Cerebellar nuclear complex (tissue), 1 donor: ENCODE measurements at places on chromosomes 12 and 14.

DNA sequence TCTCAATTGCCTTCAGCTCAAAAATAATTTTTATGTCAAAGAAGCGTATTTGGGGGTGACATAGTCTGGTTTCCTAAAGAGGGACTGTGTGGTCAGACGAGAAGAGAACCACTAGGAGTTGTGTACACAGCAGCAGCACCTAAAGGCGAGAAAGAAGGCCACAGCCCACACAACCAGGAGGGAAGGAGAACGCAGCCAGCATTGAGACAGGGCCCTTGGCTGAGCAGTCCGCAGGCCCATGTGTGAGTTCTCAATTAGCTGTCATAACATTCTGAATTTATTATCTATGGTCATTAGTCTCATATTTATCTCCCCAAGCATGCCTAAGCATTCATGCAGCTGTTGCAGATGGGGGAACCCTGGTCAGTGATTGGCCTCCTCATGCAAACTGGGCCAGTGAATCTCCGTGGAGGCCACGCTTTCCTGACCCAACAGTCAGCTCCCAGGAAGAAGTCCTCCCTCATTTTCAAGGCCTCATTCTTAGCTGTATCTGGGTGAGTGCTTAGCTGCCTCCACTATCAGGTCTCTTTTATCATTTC lies 81.2 kb upstream of the ATF7IP start:
- DNase-seq, result no peak

GRCh38 chr12:109387425-109388166 lies 39.9 kb downstream of the MYO1H start:
- DNase-seq, result no peak

DNA sequence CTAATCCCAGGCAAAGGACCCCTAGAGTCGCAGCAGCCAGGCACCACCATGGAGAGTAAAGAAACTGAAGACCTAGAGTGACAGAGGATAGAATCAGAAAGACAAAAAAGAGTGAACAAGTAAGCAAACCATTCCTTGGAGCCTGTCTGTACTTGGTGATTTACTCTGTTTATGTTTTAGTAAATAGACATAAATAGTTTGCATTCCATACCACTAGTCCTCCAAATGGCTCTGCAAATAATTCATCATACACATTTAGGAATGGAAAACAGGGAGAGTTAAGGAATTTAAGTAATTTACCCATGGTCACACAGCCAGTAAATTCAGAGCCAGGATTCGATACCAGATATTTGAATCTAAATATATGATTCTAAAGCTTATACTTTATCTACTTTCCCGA lies 2.8 kb downstream of the OLR1 start:
- no peak for DNase-seq

- no peak for DNase-seq
Measured at GRCh38 chr12:114776731-114777442, 92.9 kb upstream of the TBX3 start.

- DNase-seq, result no peak
Measured at GRCh38 chr12:98471085-98471484, 44.3 kb upstream of the TMPO start.

DNA sequence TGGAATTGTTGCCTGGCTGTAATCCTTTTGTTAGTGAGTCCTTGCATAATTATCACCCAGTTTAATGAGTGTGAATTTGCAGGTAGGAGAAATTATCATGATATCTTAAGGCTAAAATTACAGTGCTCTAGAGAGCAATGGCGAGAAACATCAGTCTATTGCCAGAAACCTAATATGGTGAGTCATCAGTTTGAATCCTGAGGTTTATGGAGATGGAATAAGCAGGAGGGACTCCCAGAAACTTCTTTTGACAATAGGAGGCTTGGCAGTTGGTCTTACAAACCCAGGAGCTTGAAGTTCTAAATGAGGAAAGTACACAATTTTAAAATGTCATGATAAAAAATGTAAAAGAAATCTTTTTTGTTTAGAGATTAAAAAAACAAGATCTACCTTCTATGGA lies 31.5 kb upstream of the CRADD start:
- DNase-seq, result no peak

DNA sequence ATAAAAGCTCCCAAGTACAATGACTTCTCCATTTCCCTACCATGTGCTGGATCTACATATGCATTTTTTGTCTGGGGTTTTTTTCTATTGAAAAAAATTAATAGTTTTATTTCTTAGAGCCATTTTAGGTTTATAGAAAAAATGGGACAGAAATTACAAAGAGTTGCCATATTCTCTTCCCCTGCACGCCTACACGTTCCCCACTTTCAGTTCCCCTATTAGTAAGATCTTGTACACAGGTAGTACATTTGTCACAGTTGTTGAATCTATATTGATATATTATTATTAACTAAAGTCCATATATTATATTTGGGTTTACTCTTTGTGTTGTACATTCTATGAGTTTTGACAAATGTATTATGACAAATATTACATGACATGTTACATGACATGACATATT lies 35.7 kb downstream of the SIX6 start:
- no peak for DNase-seq

DNA sequence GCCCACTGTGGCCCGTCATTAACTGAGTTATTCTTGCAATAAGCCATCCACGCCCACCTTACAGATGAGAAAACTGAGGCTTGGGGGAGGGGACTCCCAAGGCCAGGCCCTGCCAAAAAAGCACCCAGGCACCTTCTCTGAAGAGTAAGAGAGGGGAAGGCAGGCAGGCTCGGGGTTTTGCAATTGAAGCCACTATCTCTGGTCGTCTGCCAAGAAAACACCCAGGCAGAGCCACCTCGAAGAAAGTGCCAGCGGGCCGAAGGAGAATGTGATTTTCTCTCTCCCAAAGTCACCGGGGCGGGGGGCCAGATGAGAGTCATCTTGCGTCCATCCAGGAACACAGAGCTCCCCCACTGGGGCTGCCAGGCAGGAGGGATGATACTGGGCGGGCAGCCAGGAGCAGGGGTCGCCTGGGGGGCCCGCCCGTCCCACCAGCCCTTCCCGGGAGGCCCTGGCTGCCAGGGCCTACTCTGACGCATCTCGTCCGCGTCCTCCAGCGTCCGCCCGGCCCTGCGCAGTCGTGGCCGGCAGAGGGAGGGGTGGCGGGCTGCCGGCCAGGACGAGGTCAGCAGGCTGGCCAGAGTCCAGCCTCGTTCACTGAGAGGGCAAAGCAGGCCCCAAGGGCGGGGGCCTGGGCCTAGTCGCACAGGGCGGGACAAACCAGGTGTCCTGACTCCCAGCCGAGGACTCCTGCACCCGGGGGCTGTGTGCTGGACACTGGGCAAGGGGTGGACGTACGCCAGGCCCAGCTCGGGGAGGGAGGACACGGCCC lies 74.3 kb downstream of the RFLNA start:
- DNase-seq, result no peak
